ENCODE measurements at places on chromosomes 2 and 18.

DNA sequence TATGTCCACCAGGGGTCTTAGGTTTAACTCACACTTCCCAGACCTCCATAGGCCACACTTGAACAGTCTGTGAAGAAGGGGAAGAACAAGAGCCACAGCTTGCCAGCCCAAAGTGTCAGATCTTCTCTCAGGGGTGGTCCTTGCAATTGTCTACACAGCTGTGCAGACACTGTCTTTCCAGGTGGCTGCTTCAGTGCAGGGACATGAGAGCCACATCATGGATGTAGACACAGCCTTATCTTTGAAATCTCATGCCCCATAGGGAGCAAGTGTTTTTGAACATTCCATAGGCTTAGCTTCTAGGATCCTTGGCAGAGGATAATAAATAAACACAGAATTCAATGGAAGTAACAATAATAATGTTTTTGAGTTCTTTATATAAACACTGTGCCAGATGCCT, 6.7 kb downstream of the ZNF407 start:
- no peak for DNase-seq

DNA sequence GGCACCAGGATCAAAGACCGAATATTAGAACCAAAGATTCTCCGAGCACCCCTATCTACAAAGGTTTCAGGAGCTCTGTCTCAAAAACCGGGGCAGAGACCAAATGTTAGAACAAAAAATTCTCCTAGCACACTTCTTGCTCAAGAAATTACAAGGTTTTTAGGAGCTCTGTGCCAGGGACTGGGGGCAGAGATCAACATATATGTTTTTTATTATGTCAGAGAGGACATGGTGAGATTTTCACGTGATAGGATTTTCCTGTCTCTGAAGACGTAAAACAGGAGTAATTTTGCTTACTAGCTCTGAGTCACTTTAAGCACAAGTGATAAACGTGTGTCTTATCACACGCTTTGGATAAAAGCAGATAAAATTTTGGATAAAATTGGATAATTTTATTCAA, 34.8 kb upstream of the ODC1 start:
- no peak for DNase-seq

GRCh38 chr2:65491381-65491905, 59.0 kb upstream of the SPRED2 start:
- peak; percentile 71 for DNase-seq

DNA sequence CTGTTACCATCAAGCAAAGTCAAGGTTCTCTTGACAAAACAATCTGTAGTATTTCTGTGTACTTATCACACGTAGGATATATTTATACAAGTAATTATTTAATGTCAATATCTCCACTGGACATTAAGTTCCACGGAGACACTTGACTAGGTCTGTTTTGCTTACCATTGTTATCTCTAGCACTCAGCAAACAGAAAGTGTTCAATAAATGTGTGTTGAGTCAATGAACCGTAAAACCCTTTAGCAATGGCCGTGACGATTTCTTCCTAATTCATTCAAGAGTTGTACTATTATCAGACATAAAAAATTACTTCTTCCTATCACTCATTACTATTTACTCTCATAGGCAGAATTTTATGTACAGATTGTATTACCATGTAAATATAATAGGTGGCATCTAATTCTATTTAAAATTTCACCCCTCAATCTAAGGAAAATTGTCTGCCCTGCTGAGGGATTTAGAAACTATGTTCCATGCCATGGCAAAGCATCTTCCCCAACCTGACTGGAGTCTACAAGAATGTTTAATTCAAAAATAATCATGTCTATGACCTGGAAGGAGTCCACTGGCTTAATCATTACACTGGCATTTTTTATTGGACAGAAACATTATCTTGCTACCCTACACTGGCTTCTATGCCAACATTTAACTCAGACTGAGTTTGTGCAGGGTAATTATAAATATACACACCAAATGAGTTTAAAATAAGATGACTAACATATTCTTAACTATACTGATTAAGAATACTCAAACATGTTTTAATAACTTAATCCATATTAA, 301.9 kb downstream of the ZEB2 start:
- DNase-seq, result no peak
